ENCODE measurements at places on chromosomes 2 and 18.

DNA sequence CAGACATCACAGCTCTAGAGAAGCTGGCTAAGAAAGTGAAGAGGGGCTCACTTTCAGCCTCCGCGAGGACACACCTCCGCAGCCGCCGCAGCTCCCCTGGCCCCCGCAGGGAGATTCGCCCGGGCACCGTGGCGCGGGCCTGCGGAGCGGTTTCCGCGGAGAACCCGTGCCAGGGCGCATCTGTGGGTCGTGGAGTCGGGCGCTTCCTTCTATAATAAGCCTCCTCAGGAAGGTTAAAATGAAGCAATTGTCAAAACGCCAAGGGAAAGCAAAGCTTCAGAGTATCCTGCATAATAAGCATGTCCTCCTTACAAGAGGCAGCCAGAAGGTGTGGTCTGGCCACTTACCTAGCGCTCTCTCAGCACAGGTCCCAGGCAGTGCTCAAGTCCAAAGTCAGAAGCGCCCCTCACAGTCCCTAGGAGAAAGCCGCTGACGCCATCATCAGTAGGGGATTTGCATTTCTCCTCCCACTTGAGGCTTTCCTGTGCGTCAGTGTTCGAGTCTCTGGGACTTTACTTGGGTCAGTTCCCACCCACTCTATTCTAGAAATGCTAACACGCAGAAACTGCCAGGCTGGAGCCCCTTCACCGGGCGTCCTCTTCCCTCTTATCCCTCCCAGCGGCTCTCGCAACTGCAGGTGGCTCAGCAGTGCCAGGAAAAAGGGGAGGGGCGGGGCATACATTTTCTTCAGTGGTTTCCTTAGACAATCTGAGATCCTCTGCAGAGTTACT is at the start of gene STAT4:
STAT4 (minus strand) TSS at position 395 of the 731 bp plus-strand sequence. CDS start 2,791 bp downstream, outside the sequence.
- peak; percentile 60 for DNase-seq

GRCh38 chr2:127330753-127331152 is 36.8 kb upstream of the ERCC3 start:
- no peak for DNase-seq

- no peak for DNase-seq
Measured at GRCh38 chr2:9488583-9489547, 14.5 kb downstream of the IAH1 start.

DNA sequence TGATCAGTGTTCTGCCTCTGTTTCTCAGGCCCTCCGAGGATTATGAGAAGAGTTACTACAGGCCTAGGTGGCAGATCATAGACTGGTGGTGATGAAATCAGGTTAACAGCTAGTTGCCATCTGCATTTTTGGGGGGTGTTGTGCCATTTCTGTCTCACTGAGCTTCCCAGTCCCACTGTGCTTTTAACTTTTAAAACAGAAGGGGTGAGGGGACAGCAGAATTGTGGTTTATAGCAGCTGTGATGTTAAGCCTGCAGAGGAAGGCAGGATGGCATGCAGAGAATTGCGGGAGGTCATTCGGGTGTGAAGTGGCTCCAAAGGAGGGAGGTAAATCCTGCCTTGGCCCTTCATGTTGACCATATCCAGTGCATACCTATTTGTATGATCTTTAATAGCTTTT is 5.0 kb downstream of the CAB39 start:
- no peak for DNase-seq

DNA sequence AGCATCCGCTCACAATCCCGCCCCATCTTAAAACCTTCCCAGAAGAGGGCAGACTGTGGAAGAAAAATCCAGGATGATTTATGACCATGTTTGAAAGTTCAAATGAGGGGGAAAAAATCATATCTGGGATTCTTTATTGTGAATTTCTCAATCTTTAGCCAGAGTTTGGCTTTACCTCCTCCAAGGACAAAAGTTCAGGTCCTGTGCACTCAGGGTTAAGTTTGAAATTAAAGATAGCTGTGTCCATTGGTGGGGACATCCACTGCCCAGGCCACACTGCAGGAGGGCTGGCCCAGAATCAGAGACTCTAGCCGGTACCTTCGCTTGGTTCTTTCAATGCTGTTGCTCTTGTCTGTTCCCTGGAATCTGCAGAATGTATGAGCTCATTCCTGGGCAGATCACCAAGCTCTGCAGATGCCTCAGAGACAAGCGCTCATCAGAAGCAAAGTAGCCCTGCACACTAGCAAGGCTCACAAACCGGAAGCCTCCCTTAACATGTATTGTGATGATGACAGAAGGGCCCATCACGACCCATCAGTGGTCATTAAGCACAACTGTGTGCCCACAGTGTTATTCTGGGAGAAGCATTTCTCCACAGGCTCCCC is 375.3 kb upstream of the KLHL29 start:
- DNase-seq: no peak

- no peak for DNase-seq
Measured at GRCh38 chr2:7525746-7526145, 608.5 kb downstream of the RNF144A start.

GRCh38 chr2:160257041-160257742 is 57.1 kb upstream of the ITGB6 start:
- DNase-seq: no peak
